Cardiac fibroblast (primary cell): ENCODE measurements at places on chromosomes 3 and 15.
A peak's percentile ranks its signal among the peaks of the same experiment; 100 is the strongest.

DNA sequence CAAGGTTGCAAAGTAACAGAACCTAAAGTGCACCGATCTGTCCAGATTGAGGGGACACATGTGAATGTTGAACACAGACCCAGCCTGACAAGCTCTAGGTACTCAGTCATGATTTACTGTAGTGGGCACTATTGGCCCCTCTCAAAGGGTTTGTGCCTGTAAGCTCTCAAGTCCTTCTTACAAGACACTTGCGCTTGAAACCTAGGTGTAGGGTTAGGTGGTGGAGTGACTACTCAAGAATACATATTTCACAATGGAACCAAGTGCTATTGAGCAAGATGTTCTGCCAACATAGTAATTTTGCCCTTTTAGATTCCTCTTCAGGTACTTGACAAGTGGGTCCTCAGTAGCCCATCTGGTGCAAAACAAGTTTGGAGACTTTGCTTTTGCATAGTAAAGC is 169.9 kb downstream of the AKAP13 start:
- DNase-seq, result no peak

- DNase-seq, result peak; percentile 32
Observed at GRCh38 chr3:5006755-5007202, 27.5 kb downstream of the BHLHE40 start.

DNA sequence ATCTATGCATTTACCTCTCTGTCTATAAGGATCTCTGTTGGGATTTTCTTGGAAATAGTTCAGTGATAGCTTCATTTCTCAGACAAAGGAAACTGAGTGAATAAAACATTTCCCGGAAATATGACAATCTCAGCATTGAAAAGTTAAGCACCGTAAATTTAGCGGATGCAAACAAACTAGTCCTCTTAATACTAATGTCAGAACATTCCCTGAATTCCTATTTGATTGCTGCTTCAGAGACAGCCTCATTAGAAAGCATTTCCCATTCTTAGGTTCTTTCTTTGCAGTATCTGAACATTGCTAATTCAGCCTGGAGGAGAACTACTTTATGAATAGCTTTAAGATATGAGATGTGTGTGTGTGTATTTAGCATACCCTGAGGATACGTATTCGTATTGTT is 101.3 kb downstream of the NR2F2 start:
- no peak for DNase-seq

- peak; percentile 18 for DNase-seq
Observed at GRCh38 chr3:194224471-194225417, 88.8 kb downstream of the HES1 start.

DNA sequence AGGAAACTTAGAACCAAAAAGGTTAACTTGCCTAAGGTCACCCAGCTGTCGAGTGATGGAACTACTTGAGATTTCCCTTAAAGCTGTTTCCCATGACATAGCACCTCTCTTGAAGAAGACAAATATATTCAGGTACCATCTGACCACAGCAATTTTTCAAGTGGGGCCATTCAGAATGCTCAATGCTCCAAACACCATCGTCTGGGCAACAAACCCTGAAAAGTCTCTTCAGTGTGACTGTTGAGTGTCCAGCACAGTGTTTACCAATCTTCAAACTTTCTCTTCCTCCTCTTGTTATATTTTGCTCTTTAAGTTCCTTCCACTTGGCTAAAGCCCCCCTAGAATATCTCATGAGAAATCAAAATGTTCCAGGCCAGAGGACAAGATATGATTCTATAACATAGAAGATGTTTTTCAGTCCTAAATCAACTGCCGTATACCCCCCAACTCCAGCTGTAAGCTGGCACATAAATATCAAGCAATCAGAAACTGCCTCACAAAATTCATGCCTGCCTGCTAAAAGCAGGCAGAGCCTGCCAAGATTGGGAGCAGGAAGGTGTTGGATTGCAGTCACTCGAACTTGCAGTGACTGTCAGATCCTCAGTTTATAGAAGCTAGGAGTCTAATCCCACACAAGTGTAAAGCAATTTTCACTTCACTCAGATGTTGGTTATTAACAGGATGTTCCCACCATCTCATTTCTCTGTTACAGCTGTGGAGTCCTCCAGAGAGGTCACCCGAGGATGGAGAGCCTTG is 230.5 kb upstream of the MRPL3 start:
- DNase-seq, result no peak
